Urinary bladder (tissue), 4 donors: ENCODE measurements at places on chromosomes 7 and 10. TPM values are rescaled to one million over a fixed set of nuclear protein-coding genes. Genes with fewer than 3 reads are reported as not detected.

GRCh38 chr10:96427291-96427690 is 68.5 kb upstream of the OPALIN start:
- no peak for DNase-seq

DNA sequence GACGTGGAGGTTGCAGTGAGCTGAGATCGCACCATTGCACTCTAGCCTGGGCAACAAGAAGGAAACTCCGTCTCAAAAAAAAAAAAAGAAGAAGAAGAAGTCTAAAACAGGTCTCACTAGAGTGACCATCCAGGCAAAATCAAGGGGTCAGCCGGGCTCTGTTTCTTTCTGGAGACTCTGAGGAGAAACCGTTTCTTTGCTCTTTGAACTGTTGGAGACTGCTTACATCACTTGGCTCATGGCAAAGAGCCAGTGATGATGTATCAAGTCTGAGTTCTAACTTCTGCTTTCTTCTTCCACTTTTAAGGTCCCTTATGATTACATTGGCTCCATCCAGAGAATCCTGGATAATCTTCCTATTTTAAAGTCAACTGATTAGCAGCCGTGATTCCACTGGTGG is 306.8 kb downstream of the WDR11 start:
- no peak for DNase-seq

MACROH2A2 gene
- 15.2 TPM for total RNA-seq

CH25H gene
- 1.1 TPM for total RNA-seq

CPN1 gene
- total RNA-seq, result 0.16 TPM

DNA sequence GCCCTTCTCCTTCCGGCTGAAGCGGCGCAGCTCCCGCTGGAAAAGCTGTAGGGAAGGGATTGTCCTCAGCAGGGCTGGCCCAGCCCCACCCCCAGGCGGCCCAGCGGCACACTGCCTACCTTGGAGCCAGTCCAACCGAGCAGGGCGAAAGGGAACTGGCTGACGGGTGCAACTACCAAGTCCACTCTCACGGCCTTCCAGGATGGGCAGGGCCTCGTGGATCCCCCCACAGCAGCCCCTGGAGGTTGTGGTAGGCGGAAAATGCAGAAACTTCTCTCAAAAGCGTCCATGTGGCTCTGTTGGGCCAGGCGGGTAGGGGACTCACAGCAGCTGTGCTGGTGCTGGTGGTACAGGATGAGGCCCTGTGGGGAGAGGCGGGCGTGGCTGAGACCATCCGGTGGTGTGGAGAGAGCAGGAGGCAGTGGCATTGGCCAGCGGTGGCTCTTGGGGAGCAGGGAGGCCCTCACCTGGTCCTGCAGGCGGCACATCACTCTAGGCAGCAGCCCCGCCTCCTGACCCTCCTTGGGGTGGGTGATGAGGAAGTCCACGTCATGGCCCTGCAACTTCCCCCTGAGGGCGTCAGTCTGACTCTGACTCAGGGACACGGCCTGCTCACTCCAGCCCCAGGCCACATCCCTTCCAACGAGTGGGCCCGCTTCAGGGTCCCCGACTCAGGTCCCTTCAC is 8.4 kb upstream of the PGAM2 start:
- no peak for DNase-seq

CPEB3 gene
- 7.4 TPM for total RNA-seq

DNA sequence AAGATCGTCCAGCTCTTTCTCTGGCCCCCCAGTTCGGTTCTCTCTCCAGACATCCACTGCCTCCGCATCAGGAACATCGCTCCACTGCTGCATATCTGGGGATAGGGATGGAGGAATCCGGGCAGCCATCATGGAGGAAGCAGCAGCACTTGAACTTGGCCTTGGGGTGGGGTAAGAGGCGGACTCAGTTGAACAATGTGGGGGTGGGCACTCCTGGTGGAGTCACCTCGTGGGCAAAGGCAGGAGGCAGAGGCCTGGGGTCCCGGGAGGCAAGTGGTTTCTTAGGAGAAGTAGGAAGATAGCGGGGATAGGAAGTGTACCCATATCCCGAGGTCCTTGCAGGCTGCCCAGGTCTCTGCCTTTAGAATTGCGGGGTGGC is 98.3 kb downstream of the CHST15 start:
- no peak for DNase-seq

DNA sequence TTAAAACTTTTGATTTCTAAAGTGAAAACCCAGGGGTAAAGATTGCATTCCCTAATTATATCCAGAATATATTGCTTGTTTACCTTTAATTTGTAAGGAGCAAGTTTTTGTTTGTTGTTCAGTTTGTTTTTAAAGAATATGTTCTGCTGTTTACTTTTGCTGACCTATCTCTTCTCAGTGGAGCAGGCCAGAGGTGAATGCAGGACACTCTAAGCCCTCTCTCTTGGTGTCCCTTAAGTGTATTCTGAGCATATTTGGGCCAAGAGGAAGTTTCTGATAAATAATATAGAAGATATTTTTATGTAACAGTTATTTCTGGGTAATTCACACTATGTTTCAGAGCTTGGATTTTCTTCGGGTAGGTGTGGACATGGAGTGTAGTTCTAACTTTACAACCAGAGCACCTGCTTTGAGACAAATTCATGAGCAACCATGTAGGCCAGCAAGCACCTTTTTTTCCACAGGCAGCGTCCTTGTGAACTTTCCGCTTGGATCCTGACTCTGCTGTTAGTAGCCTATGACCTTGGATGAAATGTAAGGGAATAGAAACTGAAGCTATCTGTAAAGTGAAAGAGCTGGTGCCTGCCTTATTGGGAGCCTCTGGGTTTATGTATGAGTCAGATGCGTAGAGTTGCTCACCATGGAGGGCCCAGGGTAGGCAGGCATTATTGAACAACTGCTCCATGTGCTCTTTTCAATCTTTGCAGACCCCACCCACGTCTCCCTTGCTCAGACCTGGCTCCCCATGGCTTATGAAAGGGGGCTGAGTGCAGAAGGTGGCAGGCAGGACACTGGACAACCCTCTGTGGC is 16.1 kb downstream of the OGDH start:
- DNase-seq, result no peak

GRCh38 chr10:75083972-75084833 is 27.3 kb upstream of the SAMD8 start:
- DNase-seq, result peak; percentile 18

ATG9B gene
- not detected for total RNA-seq

ANK3 gene
- total RNA-seq, result 86.9 TPM

GRCh38 chr10:101587725-101588653 is at the start of the genes DPCD and POLL:
DPCD (plus strand) TSS chr10:101588321; CDS start chr10:101588337, 16 bp downstream.
POLL (minus strand) TSS chr10:101588257; CDS start chr10:101587360, 897 bp downstream.
- DNase-seq, result peak; percentile 93

GRCh38 chr7:90709501-90710465 is 113.7 kb downstream of the CDK14 start:
- no peak for DNase-seq

KLF14 gene
- 0.32 TPM for total RNA-seq

- DNase-seq, result no peak
Observed at GRCh38 chr10:36670621-36671402, 454.6 kb upstream of the ANKRD30A start.

GRID2IP gene
- 0.32 TPM for total RNA-seq
